ENCODE measurements at places on chromosomes 11 and 22. TPM values are rescaled to one million over a fixed set of nuclear protein-coding genes. Genes with fewer than 3 reads are reported as not detected.

The MUC5AC gene
- not detected for total RNA-seq

The NXPE1 gene
- not detected for total RNA-seq

The PPFIBP2 gene
- total RNA-seq, result 195 TPM

The SCGB1A1 gene
- total RNA-seq, result not detected

The CDC45 gene
- 23.5 TPM for total RNA-seq

The PRR33 gene
- not detected for total RNA-seq

The CRYBA4 gene
- total RNA-seq, result not detected

The MFRP gene
- not detected for total RNA-seq

The OR10A2 gene
- total RNA-seq, result not detected

DNA sequence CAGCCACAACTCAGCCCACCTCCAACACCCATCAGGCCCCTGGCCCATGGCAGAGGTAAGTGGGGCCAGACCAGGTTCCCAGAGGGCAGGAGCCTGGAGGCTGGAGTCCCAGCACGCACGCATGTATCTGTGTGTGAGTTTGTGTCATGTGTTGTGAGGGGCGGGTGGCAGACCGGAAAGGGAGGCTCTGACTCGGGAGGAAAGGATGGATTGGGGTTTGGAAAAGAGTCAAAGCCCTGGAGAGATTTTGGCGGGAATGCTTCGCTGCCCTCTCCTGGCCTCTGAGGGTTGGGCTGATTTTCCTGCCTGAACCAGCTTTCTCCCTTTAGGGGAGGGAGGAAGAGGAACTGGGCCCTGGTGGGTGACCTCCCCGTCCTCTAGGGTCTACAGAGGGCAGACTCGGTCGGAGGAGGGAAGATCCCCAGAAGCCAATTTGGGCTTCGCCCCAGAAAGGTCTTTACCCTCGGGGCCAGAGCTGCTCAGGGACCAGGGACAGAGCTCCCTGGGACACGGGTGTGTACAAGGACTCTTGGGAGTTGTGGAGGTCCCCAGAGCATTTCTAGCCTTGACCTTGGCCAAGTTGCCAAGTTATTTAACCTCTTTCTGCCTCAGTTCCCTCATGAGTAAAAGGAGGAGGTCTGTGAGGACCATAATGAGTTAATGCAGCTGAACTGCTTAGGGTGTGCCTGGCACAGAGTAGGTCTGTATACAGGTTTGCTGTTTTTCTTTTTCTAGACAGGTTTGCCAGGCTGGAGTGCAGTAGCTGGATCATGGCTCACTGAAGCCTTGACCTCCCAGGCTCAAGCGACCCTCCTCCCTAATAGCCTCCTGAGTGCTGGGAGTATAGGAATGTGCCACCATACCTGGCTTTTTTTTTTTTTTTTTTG is 6.9 kb downstream of the C11orf68 start:
- H3K4me1 ChIP-seq, result no peaks in the 10 kb centered on the region
- H3K27ac ChIP-seq, result no peak overlapping the region
- H3K4me3 ChIP-seq, result no peak overlapping the region

DNA sequence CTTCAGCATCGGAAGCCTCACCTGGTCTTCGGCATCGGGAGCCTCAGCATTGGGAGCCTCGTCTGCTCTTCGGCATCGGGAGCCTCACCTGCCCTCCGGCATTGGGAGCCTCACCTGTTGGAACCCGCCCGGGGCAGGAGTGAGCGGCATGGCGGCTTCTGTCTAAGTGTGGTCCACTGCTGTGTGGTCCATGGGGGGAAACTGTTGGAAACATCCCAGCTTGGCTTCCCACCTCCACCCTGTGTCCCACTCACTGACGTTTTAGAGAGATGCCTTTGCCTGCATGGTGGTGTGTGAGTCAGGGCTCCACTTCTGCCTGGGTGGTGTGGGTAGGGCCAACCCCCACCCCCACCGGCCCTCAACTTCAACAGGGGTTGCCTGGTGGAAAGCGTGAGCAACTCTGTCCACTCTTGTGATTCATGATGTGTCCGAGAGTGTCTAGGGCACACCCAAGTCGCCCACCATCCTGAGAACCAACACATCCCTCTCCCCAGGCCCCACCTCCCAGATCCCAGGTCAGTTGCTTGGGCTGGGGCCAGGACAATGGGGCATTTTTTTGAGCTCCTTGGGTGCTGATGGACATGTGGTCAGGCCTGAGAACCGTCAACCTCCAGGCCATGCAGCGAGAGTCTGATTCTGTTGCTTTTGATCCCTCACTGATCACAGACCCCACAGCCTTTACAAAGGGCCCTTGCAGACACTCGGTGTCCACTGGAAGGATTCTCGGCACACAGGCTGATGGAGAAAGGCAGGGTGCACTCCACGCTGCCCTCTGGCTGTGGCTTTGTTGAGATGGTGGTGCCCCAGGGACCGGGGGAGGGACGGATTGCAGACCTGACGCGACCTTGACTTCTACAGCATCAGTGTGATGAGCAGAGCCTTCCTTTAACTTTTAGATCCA is 406.7 kb downstream of the TBC1D22A start:
- H3K36me3 ChIP-seq, result no peaks in the 10 kb centered on the region
- no peak overlapping the region for H3K4me3 ChIP-seq
- H3K27ac ChIP-seq, result no peak overlapping the region
- H3K27me3 ChIP-seq, result no peaks in the 10 kb centered on the region

DNA sequence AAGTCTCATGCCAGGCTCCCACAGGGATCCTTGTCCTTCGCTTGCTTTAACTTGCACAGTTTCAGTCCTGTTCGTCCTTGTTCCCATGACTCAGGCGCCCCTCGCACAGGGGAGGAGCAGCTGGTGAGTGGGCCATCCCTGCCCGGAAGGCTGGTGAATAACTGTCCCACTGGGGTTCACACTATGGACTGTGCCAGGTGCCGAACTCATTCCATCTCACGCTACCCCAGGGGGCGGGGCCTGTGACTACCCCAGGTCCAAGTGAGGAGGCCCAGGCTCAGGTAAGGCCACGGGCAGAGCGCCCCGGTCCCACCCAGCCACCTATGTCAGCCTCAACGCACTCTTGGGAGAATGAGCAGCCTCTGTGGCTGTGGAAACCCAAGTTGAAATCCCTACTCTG is 7.2 kb upstream of the CARD10 start:
- H3K27me3 ChIP-seq, result peaks cover 4% of the 10 kb centered on the region
- H3K27ac ChIP-seq, result no peak overlapping the region
- DNase-seq, result no peak

DNA sequence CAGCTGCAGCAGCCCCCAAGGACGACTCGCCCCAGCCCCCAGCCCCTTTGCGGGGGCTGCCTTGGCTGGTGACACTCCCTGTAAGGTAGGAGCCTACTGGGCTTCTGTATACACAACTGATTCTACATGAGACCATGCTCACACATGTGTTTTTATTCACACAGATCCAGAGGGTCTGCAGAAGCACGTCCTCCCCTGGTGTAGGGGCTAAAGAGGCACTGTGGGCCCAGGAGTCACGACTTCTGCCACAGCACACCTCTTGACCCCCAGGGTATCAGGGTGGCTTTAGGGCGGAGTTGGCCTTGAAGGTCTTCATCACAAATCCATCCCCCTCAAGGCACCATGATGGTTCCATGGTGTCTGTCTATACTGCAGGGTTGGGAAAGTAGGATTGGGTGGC is 931.2 kb downstream of the TBC1D22A start:
- DNase-seq, result no peak
- no peaks in the 10 kb centered on the region for H3K36me3 ChIP-seq
- H3K4me1 ChIP-seq, result no peaks in the 10 kb centered on the region
- peak overlapping the region; percentile 12 for H3K4me3 ChIP-seq

DNA sequence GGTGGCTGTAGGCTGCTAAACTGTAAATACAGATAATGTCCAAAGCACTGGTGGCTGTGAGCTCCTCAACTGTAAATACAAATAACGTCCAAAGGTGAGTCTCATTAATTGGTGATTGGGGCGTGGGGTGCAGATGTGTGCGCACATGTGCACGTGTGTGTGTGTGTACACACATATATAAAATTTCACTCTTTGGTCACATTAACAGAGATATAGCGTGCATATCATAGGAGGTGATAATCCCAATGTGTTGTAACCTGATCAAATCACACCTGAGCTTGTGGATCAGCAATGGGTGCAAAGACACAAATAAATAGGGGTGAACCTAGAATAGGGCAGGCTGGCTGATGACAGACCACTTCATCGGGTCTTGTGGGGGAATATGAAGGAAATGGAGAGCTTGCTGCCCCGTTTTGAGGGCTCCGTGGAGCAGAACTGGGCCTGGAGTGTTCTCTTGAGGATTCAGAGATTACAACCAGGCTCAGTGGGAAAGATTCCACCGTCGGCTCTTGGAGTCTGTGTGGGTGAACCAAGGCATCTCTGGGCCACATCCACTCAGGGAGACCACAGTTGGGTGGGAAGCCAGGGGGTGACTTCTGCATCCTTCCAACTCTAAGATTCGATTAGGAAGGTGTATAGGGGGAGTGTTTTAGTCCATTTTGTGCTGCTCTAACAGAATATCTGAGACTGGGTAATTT is 24.9 kb upstream of the OSBPL5 start:
- peaks cover 4% of the 10 kb centered on the region for H3K27me3 ChIP-seq
- no peaks in the 10 kb centered on the region for H3K36me3 ChIP-seq
- no peak overlapping the region for H3K4me3 ChIP-seq
- no peak for DNase-seq
- H3K27ac ChIP-seq, result no peak overlapping the region

DNA sequence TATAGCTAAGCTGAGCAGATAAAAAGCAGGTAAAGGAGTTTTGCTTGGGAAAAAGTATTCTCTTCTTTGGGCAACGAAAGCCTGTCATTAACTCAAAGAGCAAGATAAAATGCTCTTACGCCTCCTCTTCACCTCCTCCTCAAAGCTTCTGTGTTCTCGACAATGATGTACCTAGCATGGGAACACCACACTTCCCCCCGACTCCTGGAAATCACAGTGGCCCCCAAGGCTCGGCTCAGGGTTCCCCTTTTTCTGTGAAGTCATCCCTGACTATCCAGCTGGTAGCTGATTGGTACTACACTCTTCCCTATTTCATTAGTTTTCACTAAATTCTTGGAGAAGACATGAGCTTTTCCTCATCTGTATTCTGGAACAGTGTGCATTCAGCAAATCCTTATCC is 336.1 kb downstream of the LARGE1 start:
- H3K36me3 ChIP-seq, result no peaks in the 10 kb centered on the region
- H3K4me3 ChIP-seq, result no peak overlapping the region
- DNase-seq, result no peak
- no peak overlapping the region for H3K27ac ChIP-seq
- no peaks in the 10 kb centered on the region for H3K27me3 ChIP-seq

- no peaks in the 10 kb centered on the region for H3K27me3 ChIP-seq
- H3K4me1 ChIP-seq, result no peaks in the 10 kb centered on the region
- H3K36me3 ChIP-seq, result peaks cover 63% of the 10 kb centered on the region
- no peak for DNase-seq
- no peak overlapping the region for H3K4me3 ChIP-seq
- H3K27ac ChIP-seq, result no peak overlapping the region
Observed at GRCh38 chr22:23302171-23303002, 122.1 kb downstream of the BCR start.

GRCh38 chr22:19910180-19910744 is 31.3 kb upstream of the COMT start:
- no peak overlapping the region for H3K27ac ChIP-seq
- no peaks in the 10 kb centered on the region for H3K27me3 ChIP-seq

DNA sequence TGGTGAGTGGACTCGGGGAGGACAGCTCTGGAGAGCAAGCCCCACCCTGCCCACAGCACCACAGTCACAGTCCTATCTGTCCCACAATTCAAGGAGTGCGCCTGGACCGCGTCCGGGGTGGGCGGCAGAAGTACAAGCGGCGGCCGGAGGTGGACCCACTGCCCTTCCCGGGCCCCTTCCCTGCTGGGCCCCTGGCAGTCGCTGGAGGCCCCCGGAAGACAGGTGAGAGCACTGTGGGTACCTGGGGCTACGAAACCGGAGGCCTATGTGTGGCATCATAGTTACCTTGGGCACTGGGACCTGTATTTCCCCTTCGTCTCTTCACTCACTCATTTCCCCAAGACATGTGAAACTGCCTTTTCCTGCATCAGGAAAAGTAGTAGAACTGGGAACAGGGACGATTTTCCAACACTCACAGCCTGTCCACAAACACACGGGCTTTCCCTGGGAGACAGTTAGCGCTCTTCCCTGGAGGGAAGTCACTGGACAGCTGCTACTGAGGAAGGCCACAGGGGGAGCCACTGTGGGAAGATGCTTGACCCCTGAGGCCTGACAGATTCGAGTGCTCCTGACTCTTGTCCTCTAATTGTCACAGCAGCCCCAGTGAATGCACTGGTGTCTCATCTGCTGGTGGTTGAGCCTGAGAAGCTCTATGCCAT is 3.1 kb downstream of the TRMT112 start:
- no peak for DNase-seq
- H3K27ac ChIP-seq, result no peak overlapping the region
- peaks cover under 1% of the 10 kb centered on the region for H3K4me1 ChIP-seq
- H3K36me3 ChIP-seq, result peaks cover 28% of the 10 kb centered on the region

- H3K4me3 ChIP-seq, result no peak overlapping the region
- H3K4me1 ChIP-seq, result no peaks in the 10 kb centered on the region
- H3K27me3 ChIP-seq, result no peaks in the 10 kb centered on the region
- peak; percentile 76 for DNase-seq
- peaks cover 10% of the 10 kb centered on the region for H3K36me3 ChIP-seq
- H3K27ac ChIP-seq, result no peak overlapping the region
Observed at GRCh38 chr22:19503869-19504268, 20.3 kb downstream of the CLDN5 start.

- no peaks in the 10 kb centered on the region for H3K27me3 ChIP-seq
- no peaks in the 10 kb centered on the region for H3K4me1 ChIP-seq
- no peak for DNase-seq
Observed at GRCh38 chr11:78676026-78676557, 101.4 kb upstream of the NARS2 start.

GRCh38 chr11:65858681-65859087 is 704 bp upstream of the CFL1 start:
- H3K36me3 ChIP-seq, result peaks cover 54% of the 10 kb centered on the region
- peak overlapping the region; percentile 97 for H3K4me3 ChIP-seq
- no peak for DNase-seq

- H3K27ac ChIP-seq, result no peak overlapping the region
- H3K4me1 ChIP-seq, result peaks cover 6% of the 10 kb centered on the region
Observed at GRCh38 chr22:32409977-32410376, 2.1 kb downstream of the RTCB start.

GRCh38 chr22:38981005-38981991 is 849 bp upstream of the APOBEC3B start:
- peak; percentile 45 for DNase-seq
- H3K36me3 ChIP-seq, result no peaks in the 10 kb centered on the region
- no peaks in the 10 kb centered on the region for H3K27me3 ChIP-seq
- H3K4me3 ChIP-seq, result no peak overlapping the region
- no peaks in the 10 kb centered on the region for H3K4me1 ChIP-seq

GRCh38 chr22:23533328-23533762 is 46.7 kb downstream of the IGLL1 start:
- peak; percentile 96 for DNase-seq
- H3K4me3 ChIP-seq, result no peak overlapping the region
- peaks cover 39% of the 10 kb centered on the region for H3K4me1 ChIP-seq
- no peaks in the 10 kb centered on the region for H3K36me3 ChIP-seq

- no peaks in the 10 kb centered on the region for H3K4me1 ChIP-seq
- DNase-seq, result no peak
- no peak overlapping the region for H3K4me3 ChIP-seq
- H3K36me3 ChIP-seq, result no peaks in the 10 kb centered on the region
- H3K27me3 ChIP-seq, result no peaks in the 10 kb centered on the region
Observed at GRCh38 chr11:39570526-39570925, 1888.9 kb downstream of the LRRC4C start.

- no peaks in the 10 kb centered on the region for H3K27me3 ChIP-seq
- H3K27ac ChIP-seq, result no peak within 1 kb of the TSS
- H3K36me3 ChIP-seq, result no peaks in the 10 kb centered on the region
- H3K4me3 ChIP-seq, result no peak within 1 kb of the TSS
Observed at GRCh38 chr11:60866911-60867870, at the start of gene ZP1. Gene ZP1, plus strand, starts transcription at chr11:60867542. Its CDS starts 20 bp downstream, at chr11:60867562.

GRCh38 chr11:115452241-115452640 is 52.0 kb downstream of the CADM1 start:
- no peaks in the 10 kb centered on the region for H3K36me3 ChIP-seq
- H3K27ac ChIP-seq, result no peak overlapping the region
- no peak for DNase-seq
- H3K4me1 ChIP-seq, result peaks cover 15% of the 10 kb centered on the region
